T-helper 9 cell (primary cell): ENCODE measurements at places on chromosomes 12 and 14.

DNA sequence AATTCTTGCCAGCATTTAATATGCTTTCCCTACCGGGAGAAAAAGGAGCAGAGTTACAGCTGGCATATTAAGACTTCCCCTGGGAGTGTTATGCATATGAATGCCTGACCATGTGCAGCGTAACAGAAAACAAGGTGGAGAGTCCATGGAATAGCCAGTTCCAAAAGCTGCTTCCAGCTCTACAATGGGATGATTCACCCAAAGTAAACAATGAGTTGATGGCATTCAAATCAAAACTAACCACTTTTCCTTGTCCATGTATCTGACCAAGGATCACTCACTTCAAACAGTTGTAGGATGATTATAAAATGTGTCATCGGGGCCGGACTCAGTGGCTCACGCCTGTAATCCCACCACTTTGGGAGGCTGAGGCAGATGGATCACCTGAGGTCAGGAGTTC, 48.1 kb upstream of the BICDL1 start:
- DNase-seq, result no peak

DNA sequence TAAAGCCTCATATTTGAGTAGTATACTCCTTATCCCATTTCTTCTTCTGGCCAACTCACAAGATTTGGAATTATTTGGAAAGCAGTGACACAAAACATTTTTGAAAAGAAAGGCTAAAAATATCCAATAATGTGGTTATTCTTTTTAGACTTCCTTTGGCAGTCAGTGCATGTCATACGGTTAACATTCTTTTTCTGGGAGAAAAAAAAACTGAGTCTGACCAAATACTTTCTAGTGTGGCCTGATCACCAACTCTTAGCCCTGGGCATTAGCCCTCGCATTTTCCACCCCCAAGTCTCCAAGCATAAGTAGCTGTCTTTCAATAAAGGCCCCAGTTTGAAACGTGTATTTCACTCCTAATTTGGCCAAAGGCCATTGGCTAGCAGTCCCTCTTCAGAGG, 5.9 kb downstream of the RASSF3 start:
- DNase-seq, result no peak

GRCh38 chr12:75641031-75641780, 129.8 kb upstream of the KRR1 start:
- DNase-seq, result no peak

GRCh38 chr12:39435531-39435930, 7.4 kb downstream of the KIF21A start:
- DNase-seq, result no peak

DNA sequence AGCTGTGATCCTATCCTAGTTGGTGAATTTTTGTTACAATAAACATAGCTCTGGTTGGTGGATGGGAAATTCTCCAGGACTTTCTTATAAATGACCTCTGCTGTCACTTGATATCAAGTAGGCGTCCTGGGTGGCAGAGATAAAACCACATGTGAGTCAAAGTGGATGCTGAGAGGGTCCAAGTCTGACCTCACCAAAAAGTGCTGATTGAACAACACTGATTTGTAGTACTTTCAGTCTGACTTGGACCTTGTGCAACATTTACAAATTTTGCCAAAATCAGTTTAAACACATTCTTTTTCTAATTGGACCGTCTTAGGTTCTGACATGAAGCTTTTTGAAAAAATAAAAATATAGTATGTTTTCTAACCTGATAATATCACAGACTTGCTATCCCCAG, 585.6 kb downstream of the GALC start:
- no peak for DNase-seq

DNA sequence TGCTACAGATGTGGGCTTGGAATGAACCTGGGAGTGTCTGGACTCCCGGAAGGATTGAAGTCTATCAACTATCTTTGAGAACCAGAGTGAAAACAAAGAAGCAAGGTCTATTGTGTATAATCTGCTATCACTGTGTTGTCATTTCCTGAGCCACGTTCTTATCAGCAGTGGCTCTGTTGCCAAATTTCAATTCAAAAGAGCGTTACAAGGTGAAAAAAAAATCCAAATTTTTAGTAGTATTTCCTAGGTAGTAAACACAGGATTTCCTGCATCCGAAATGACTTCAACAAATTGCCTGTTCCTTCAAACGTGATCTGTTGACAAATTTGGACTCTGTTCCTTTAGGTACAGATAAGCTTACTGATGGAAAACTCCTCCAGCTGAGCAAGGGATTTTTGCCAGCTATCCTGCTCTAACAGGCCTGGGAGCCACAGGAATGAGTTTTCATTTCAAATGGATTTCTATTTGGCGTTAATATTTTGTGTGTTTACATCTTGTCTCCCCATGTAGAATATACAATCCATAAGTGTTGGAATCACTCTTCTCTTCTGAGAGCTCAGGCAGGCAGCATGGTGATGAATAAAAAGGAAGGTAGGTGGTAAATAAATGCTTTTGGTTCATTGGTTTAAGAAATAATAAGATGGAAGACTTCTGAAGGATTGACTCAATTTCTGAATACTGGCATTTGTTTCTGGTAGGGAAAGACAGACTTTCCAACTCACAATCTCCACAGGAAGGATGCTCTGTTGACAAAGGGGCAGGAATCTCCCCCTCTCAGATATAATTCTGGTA, 58.5 kb downstream of the GPR135 start:
- DNase-seq, result no peak

- no peak for DNase-seq
Measured at GRCh38 chr14:90114554-90114953, 52.8 kb downstream of the KCNK13 start.

DNA sequence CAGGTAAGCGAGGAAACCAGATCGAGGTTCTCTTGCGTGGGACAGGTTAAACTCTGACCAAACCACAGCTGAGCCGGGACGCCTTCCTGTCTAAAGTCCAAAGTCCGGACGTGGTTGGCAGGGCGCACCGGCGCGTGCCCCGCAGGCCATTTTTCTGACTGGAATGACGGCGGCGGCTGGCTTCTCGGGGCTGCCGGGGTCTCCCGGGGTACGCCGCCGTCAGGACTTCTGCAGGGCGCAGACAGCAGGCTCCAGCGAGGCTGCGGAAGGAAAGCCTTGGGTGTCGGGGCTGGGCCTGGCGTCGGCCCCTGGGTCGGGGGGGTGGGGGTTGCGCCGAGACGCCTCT, 32.8 kb downstream of the MIA2 start:
- peak; percentile 21 for DNase-seq
